ENCODE measurements at places on chromosomes 1 and 21.

DNA sequence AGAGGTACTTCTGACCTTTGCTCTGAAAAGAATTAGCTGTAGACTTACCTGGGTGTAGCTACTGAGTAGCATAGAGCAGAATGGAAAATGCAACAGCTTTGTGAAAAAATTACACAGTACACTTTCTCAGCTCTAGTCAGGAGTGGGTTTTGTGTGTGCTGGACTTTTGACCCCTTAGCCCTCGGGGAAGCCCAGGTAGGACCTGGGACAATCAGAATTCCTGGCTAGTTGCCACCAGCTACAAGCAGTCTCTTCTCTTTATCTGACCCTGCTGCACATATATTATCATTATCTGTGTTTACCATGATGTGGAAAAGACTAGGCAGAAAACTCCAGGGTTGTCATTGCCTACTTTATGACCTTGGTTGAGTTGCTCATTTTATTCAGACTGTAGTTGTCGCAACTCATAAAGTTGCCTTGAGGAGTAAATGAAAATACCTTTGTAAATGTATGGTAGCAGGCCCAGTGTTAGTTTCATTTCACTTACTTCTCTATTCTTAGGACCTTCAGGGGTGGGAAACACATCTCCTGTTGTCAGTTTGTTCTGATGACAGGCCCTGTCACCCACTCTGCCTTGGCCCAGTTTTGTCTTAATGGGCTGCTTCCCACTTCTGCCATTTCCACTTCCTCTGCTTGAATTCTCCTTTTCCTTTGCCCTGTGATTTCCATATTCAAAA, 5.4 kb downstream of the NEK7 start:
- no peak for DNase-seq

DNA sequence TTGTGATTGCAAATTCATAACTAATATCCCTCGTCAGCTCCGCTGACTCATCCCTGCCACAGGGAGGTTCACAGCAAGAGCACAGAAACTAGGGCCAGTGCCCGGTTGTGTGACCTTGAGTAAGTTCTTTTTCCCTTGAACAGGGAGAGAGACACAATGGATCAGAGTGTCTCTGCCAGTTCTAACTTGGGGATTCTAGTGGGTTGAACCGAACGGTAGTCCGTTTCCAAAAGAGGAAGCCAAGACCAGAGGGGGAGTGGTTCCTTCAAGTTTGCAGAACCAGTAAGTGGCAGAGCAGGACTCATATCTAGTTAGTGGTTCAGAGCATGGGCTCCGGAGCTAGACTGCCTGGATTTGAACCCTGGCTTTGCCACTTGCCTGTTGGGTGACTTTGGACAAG, 4.9 kb upstream of the SHISA4 start:
- DNase-seq = no peak

DNA sequence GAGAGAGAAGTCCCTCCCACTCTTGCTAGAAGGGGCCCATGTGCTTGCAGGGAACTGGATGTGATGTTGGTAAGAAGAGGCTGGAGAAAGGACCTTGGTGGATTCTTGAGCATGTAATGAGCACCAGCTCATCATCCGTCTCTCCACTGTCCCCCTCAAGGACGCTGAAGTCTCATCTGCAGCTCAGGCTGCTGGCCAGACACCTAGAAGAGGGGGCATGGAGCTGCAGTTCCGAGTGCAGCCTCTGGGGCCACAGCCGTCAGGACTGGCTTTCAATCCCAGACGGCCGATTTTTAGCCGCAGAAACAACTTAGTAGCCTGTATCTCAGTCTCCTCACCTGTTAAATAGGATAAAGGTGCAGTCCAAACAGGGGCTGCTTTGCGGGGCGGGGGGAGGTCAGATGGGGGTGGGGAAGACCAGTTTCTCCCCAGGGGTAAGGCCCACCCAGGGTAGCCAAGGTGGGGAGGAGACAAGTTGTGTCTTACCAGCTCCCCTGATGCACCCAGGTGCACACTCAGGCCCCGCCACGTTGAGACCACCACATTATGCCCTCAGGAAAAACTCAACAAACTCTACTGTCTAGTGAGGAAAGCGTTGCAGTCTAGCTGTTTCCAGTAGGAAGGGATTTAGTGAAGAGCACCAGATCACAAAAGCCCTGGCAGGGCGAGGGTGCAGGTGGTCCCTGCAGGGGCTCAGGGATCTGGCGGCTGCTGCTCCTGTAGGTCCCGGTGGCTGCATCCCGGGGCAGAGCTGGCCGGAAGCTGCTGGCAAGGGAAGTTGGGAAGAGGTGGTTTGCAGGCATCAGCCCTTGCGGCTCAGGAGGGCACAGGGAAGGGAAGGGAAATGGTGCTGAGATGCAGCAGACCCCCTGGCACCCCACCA, 29.5 kb downstream of the LDLRAP1 start:
- DNase-seq = peak; percentile 31

GRCh38 chr1:75641325-75641724, 30.4 kb upstream of the SLC44A5 start:
- no peak for DNase-seq
